ENCODE measurements at places on chromosomes 13 and 19. TPM values are rescaled to one million over a fixed set of nuclear protein-coding genes. Genes with fewer than 3 reads are reported as not detected.

The CYP4F2 gene
- total RNA-seq, result not detected

The SLC5A5 gene
- total RNA-seq, result not detected

The DIAPH3 gene
- 5.2 TPM for total RNA-seq

The EDDM13 gene
- 2.4 TPM for total RNA-seq

The CEACAM20 gene
- not detected for total RNA-seq

The PEAK3 gene
- 0.20 TPM for total RNA-seq

The FLT3 gene
- not detected for total RNA-seq

The CEBPA gene
- 0.22 TPM for total RNA-seq

The CLEC11A gene
- 2.6 TPM for total RNA-seq

The SPTBN4 gene
- total RNA-seq, result 0.22 TPM

The CNMD gene
- total RNA-seq, result not detected

The CASP14 gene
- not detected for total RNA-seq

The LILRA5 gene
- total RNA-seq, result not detected

The C3 gene
- 0.44 TPM for total RNA-seq

The COL4A1 gene
- 1,068 TPM for total RNA-seq

The JUND gene
- 117 TPM for total RNA-seq
